Daoy (cell line): ENCODE measurements at places on chromosomes 12 and 14.
A peak's percentile ranks its signal among the peaks of the same experiment; 100 is the strongest.

- no peak for DNase-seq
Observed at GRCh38 chr12:65938807-65939206, 114.5 kb downstream of the HMGA2 start.

DNA sequence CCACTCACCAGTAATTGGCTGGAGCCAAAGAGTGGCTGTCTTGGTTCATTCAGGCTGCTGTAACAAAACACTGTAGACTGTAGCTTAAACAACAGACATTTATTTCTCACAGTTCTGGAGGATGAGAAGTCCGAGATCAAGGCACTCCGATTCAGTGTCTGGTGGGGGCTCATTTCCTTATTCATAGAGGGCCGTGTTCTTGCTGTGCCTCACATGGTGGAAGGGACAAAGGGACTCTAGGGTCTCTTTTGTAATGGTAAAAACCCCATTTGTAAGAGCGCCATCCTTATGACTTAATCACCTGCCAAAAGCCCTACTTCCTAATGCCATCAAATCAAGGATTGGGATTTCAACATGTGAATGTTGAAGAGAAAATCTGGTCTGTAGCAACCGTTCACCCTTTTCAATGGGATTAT is 34.7 kb upstream of the CDKN3 start:
- DNase-seq: no peak

DNA sequence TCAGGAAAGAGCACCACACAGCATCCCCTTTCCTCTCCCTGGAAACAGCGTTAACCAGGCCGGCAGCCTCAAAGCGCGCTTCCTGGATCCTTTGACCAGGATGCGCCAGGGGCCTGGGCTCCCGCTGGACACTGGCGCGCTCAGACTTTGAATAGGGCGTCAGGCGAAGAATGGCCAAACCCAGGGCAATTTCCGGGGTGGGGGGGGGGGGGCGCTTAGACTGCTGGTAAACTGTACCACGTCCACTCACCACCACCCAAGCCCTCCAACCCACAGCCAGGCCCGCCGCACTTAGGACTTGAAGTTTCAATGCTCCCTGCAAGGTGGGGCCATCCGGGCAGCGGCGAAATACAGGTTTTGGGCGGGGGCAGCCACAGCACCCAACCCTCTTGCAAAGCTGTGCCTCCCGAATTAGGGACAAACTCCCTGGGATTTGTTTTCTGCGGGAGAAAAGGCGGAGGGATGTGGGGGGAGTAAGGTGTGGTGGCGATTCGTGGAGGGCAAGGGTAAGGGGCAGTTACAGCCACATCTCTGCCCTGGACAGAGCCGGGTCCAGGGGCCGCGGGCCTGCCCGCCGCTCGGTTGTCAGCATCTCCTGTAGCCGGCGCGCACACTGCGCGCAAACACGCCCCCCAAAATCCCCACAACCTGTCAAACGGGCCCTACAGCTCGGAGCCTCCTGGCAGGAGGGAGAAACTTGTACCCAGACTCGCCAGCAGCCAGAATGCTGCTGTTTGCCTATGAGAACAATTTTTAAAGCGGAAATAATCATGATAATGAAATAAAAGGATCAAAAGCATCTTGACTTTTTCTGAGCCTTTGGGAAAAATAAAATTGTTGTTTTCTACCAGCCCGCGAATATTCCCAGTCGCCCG is 958 bp downstream of the RTN1 start:
- no peak for DNase-seq

DNA sequence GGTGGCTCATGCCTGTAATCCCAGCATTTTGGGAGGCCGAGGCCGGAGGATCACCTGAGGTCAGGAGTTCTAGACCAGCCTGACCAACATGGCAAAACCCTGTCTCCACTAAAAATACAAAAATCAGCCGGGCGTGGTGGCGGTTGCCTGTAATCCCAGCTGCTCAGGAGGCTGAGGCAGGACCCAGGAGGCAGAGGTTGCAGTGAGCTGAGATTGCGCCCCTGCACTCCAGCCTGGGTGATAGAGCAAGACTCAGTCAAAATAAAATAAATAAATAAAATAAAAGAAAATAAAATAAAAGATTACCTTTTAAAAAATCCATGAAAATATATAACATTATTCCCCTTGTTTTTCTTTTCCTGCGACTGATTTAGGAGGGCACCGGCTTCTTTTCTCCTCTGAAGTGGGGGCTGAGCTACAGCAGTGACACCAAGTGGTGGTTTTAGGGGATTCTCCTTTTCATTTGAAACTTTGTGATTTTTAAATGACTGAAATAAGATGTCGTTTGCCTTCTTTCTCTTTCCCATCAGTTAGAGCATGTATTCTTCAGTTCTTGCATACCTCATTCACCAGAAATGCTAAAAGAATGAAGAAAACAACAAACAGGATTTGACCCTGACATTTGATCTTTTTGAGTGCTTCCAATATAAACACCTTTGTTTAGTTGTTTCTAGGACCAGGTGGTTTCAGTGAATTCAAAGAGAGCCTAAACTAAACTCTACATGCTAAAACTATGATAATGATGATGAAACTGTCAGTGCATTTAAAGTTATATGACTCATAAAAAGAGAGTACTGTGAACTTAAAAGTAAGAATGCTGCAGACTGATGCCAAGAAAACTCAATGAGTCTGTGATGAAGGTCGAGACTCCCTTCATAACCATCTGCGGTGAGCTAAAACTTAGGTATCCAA is 22.6 kb upstream of the PKP2 start:
- DNase-seq: peak; percentile 47

- DNase-seq: peak; percentile 51
Observed at GRCh38 chr12:13277293-13277692, 80.8 kb downstream of the EMP1 start.
